ENCODE measurements at places on chromosomes 1 and 21.

DNA sequence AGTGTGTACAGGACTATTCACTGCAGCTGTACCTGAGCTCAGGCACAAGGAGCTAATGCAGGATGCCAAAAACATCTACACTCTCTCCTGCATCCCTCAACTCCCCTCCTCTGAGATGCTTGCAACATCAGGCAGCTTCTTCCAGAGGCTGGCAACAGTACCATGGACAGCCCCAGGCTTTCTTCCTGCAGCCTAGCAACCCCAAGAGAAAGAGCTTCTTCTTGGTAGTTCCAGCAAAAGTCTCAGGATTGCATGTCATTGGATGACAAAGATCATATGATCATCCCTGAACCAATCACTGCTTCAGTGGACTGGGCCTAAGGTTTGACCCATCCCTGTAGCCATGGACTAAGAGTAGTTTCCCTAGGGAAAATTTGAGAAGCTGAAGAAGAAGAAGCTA, 46.7 kb downstream of the CAMK2N1 start:
- DNase-seq: no peak

DNA sequence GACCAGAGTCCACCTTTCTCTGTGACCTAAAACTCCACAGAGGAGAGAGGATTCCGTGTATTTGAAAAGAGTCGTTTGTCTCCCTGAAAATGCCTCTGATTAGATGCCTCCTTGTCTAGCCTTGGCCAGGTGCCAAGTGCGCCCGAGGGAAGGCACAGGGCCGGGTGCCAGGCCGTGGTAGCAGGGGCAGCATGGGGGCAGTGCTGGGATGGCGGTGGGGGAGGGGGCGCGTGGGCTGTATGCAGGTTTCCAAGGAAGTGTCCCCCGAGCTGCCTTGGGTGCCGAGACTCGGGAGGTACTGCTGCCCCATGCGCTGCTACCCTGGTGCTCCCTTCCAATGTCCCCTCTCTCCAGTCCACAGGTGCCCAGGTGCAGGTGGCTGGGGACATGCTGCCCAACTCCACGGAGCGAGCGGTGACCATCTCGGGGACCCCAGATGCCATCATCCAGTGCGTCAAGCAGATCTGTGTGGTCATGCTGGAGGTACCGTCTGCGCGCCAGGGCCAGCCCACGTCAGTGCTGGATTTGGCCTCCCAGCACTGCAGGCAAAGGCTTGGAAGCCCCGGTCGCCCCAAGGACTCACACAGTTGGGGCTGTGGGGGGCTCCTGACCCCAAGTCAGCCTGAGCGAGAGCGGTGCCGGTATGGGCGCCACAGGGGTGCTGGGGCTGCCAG, 70.9 kb upstream of the COL6A1 start:
- DNase-seq: no peak

GRCh38 chr1:2274231-2274928, 46.3 kb downstream of the SKI start:
- DNase-seq: no peak

DNA sequence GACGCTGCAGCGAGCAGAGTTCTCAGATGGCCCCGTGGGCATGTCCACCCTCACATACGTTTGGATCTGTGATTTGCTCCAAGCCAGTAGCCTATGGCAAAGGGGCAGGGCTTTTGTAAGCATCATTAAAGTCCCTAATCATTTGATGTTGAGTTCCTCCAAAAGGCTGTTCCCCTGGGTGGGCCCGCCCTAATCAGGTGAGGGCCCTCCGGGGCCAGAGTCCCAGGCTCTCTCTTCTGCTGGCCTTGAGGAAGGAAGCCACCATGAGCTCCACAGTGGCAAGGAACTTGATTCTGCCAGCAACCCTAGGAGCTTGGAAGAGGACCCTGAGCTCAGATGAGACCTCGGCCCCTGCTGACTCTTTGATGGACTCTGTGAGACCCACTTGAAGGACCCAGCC, 25.4 kb upstream of the AJAP1 start:
- no peak for DNase-seq

GRCh38 chr1:245091818-245092637, 62.8 kb upstream of the KIF26B start:
- DNase-seq: no peak

DNA sequence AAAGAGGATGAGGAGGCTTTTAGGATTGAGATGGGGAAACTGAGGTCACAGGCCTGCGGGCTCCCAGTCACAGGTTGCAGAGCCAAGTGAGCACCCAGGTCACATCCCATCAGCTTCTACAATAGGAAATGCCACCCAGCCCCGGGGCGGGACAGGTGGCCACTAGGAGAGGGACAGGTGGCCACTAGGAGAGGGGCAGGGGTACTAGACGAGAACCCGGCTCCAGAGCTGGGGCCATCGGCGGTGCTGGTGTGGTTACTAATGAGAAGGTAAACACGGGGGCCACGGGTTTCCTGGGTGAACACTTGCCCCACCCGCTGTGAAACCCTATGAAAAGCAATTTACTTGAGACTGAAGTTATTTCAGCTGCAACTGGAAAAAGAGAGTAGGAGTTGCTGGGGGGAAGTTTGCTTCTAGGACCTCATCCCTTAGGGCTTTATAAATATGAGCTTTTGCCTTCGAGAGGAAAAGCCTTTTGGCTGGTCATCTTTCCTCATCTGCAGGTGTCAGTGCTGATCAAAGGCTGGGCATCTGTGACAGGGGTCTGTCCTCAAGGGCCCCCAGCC, 52.5 kb downstream of the MRPL37 start:
- no peak for DNase-seq

GRCh38 chr1:25338188-25338981, at the start of gene TMEM50A:
TMEM50A (plus strand) TSS chr1:25338334; CDS start chr1:25340487, 2,153 bp downstream.
- peak; percentile 85 for DNase-seq

GRCh38 chr21:17699524-17700189, 87.0 kb upstream of the BTG3 start:
- DNase-seq: no peak

DNA sequence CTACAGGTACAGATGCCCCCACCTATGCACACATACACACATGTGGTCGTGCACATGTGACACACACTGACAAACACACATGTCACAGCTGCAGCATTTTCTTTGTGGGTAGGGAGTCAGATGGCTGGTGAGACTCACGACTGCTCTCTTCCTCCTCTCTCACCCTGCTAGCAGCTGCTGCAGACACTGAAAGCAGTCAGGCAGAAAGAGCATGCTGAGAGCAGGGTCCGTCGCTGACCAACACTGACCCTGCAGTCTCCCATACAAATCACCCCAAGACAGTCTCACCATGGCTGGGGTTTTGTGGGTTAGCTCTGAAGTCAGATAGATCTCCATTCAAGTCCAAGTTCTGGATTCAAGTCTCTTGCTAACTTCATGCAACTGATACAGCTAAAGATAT, 188.3 kb downstream of the ASTN1 start:
- DNase-seq: no peak

DNA sequence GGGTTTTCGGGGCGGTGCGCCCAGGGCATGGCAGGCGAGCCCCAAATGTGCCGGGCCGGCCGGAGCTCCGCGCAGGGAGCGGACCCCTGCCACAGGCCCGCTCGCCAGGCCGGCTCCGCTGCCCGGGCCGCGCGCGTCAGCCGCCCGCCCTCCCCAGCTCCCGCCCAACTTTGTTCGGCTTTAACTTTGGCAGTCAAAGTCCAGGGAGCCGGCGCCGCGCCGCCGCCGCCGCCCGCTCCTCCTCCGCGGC, 488 bp downstream of the SLC35D1 start:
- DNase-seq: no peak

GRCh38 chr1:184632415-184633175, 122.1 kb downstream of the EDEM3 start:
- DNase-seq: no peak

- peak; percentile 83 for DNase-seq
These were observed 39.5 kb downstream of the XCL2 start for GRCh38 chr1:168504064-168504837.

DNA sequence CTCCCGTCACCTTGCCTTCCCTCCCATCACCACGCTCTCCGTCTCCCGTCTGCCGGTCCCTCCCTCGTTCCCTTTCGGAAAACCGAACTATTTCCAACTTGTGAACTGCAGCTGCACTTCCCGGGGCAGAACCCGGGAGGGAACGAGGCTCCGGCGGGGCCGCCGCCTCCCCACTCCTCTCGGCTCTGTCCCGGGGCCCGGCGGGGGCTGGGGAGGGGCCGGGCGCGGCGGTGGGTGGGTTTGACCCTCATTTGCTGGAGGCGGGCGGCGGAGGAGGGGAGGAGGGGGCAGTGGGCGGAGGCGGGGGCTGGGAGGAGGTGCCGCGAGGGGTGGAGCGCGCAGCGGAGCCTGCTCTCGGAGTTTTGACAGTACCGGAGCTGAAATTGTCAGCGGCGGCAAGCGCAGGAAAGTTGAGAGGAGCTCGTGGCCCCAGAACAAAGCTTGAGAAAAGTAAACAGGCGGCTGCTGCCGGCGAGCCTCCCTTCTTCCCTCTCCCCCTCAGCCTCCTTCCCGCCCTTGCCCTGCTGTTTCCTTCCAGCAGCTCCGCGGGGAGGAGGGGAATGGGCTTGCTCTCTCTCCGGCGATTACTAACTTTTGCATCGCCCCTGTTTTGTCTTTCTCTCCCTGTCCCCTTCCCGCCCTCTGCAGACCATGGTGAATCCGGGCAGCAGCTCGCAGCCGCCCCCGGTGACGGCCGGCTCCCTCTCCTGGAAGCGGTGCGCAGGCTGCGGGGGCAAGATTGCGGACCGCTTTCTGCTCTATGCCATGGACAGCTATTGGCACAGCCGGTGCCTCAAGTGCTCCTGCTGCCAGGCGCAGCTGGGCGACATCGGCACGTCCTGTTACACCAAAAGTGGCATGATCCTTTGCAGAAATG, 2.9 kb downstream of the LMO4 start:
- peak; percentile 83 for DNase-seq

DNA sequence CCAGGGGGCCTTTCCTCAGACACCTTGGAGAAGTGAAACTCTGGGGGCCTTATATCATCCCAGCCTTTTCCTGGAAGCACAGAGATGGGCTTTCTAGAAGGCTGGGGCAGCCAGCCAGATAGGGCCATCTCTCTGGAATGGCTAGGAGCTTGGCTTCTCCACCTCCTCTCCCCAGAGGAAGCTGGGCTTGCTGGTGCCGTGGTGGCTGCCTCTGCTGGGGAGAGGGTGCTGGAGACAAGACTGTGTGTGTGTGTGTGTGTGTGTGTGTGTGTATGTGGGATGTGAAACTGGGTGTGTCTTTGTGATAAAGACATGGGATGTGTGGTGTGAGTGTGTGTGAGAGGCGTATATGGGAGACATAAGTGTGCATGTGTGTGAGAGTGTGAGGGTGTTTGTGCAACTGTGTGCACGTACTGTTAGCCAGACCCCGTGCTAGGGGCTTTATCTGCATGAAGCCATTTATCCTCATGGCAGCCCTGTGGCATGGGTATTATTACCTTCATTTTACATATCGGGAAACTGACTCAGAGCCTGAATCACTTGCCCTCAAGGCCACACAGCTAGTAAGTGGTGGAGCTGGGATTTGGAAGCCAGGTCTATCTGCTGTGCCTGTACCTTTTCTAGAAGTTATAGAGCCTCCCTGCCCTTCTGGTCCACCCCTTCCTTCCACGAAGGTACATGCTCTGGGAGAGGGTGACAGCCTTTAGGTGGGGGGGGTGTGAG, 44.2 kb downstream of the PTPRU start:
- no peak for DNase-seq

Data from T-helper 2 cell (primary cell).